HuH-7 (cell line): ENCODE measurements at places on chromosomes 7 and 10.

DNA sequence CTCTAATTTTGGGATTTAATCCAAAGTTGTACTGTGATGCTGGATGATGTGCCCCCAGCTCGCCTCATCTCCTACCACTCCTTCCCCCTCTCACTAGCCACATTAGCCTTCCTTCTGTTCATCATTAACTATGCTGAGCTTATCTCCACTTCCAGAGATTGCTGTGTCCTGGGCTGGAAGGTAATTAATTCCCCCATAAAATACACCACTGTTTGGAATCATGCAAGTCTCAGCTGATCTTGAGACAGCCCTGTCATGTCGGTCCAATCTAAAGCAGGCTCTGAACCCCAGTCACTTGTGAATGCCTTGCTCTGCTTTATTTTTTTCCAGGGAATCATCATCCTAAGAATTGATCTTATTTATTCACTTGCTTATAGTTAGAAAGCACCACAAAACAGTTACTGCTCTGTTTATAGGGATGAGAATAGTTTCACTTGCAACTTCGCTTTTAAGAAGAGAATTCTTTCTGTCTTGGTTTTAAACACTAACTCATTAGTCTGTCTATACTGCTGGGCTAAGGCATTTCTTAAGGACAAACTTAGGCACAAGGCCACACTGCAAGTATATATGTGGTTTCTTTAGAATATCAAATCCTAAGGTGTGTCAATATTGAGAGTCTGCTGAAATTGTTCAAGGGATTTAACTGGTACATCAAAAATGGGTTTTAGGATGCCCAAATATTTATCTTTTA lies 341.1 kb upstream of the SEMA3A start:
- DNase-seq: no peak

DNA sequence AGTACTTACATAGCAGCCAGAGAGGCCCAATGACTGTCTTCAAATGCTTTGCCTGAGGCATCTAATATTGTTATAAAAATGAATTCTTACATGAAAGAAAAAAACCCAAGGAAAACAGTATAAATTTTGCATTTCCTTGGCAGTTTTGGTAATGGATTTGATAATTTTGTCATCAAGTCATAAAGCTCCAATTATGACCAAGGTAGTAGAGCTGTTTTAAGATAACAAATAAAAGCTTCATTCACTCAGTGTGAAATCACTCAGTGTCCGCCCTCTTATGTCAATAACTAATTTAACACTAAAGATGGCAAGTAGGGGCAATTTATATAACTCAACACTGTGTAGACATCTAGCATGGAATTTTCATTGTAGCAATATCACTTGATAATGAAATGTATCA lies 193.9 kb downstream of the ANKRD7 start:
- no peak for DNase-seq

DNA sequence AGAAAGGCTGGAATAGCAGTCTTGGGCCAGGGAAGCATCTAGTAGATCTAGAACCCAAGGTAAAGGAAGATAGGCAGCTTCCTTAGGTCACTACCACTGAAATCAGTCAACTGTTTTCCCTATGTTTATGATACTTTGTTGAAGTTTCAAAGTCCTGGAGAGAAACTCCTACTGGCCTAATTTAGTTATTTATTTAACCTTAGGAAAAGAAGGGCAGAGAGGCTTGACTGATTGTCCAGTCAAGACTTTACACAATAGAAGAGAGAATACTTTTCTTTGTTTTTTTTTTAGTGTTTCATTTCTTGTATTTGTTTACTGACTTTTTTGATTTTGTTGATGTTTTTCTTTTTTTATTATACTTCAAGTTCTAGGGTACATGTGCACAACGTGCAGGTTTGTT lies 138.9 kb upstream of the PHYHIPL start:
- no peak for DNase-seq

DNA sequence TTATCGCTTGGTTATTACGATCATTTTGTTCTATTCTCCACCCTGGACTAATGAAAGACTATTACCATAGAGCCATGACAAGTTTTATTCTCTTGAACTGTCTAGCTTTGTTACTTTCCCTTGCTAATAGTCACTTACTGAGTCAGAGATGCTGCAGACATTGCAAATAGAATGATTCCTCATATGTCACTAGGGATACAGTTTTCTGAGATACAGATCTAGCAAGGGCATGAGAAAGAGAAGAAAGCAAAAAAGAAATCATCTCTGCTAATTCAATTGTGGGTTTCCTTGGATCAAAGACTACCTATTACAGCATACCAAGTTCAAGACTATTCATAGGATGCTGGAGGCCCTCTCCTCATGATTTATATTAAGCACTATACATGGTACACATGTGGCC lies 204.3 kb downstream of the MBL2 start:
- DNase-seq: no peak

DNA sequence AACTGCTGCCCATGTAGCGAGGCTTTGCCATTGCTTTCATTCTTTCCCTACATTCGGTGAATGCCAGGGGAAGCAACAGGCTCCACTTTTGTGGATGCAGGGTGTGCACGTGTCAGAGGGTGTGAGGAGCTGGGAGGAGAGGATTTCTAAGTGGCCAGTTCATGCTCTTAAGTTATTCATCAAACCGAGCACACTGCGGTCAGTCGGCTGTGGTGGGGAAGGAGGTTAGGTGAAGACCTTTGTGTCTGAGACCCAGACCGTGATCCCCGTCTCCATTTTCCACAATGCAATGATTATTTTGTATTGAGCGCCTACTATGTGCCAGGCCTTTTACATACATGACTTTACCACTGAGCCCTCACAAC lies 438.6 kb upstream of the GALNT17 start:
- no peak for DNase-seq

DNA sequence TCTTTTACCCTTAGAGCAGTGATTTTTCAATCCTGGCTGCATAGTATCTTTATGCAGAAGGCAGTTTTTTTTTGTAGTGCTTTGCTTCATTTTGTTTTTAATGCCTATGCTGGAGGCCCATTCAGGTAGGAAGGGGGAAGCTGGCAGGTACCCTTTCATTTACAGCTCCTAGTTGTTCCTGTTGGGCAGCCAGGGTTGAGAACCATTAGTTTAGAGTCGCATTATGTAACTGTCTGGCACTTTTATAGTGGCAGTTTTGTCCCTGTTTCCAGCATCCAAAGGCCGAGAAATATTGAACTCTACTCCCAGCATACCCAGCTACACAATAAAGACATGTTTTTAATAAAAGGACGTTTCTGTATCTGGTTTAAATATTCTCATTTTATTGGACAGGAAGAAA lies 110.6 kb downstream of the CCDC3 start:
- no peak for DNase-seq

DNA sequence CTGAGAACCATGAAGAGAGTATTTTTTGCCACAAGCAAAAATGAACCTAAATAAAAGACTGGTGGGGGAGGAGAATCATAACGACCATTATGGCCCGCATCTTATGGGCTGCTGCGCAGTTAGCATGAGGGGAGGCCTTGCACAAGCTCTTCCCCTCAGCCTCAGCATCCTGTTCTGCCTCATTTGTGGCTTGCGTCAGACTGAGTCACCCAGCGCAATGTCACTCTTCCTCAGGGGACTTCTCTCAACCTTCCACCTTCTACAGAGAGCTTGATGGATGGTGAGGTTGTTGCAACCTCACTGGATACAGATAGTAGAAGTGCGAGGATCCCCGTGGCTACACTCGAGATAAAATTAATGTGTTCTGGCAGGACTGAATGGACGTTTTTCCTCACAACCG lies 16.8 kb upstream of the GPR15LG start:
- DNase-seq: no peak

DNA sequence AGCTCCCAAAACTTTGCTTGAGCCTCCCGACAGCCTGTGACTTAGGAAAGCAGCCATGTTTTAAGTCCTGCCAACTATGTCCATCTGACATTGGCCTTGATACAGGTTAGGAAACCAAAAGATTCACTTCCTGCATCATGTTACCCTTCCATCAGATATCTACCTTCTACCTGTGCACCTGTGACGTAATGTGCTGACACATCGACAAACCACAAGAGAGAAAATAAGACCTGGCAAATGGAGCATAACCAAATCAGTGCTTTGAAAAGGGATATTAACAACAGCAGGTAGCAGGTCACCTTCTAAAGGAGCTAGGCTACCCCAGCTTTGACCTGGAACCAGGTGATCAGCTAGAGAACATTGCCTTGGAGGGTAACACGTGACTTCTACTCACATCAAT lies 14.8 kb upstream of the PRR15 start:
- DNase-seq: no peak

DNA sequence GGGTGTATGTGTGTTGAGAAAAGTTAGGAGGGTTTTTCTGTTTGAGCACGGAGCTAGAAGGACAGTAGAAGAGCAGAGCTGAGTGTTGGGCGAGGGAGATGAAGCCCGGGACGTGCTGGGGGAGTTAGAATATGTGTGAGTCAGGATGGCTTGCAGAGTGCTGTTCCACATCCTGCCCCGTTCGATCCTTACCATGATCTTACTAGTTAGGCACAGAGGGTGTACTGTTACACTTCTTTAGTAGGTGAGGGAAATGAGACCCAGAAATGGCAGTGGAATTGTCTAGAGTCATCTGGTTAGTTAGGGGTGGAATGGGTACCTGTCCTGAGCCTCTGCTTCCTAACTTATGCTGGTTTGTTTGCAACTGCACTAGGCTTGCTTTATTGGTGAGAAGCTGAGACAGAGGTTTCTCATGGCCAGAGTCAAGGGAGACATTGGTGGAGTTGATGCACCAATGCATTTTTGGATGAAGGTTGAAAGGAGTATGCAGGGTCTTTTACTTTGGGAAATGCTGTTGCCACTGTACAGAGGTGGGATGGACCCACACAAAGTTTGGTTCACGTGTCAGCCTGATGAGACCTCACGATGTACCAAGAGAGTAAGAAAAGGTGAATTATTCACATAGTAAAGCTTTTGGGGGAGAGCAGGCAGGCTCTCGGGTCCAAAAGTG lies 42.4 kb downstream of the CCNY start:
- no peak for DNase-seq

DNA sequence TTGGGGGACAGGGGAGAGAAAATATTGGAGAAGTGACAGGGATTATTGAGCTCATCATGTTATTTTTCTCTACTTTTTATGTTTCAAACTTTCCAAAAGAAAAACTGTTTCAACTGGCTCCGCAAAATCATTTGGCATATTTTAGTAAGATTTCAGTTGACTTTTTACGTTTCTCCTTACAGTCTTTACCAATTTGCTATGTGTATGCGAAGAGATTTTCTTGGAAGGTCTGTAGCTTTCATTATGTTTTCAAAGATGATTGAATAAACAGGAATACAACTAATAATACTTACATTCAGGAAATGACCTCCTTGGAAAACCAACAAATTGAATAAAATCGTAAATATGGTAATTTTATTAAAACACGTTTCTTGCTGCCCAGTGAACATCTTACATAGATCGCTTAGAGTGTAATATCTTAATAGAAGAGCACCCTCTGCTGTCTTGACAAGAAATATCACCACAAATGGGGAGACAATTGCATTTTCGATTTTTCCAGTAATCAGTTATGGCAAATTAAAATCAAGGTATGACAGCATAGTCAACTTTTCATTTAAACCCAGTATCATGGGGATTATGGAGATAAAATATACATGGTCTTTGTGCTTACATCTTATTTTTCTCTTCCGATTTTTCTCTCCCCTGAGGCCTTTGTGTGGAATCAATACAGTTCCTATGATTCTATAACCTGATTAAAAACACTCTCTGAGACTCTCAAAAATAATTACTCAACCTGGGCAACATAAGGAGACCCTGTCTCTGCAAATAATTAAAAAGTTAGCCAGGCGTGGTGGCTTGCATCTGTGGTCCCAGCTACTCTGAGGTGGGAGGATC lies 43.1 kb downstream of the MBL2 start:
- DNase-seq: peak; percentile 20
